ENCODE measurements at places on chromosomes 6 and 20.

GRCh38 chr6:2853769-2854395, 12.2 kb upstream of the SERPINB1 start:
- H3K27me3 ChIP-seq: no peaks in the 10 kb centered on the region
- H3K4me1 ChIP-seq: peaks cover 64% of the 10 kb centered on the region
- DNase-seq: peak; percentile 96

- no peak overlapping the region for H3K4me3 ChIP-seq
- H3K36me3 ChIP-seq: no peaks in the 10 kb centered on the region
- DNase-seq: no peak
- peaks cover 33% of the 10 kb centered on the region for H3K27me3 ChIP-seq
These were observed 139.9 kb downstream of the COL9A1 start for GRCh38 chr6:70162972-70163371.

DNA sequence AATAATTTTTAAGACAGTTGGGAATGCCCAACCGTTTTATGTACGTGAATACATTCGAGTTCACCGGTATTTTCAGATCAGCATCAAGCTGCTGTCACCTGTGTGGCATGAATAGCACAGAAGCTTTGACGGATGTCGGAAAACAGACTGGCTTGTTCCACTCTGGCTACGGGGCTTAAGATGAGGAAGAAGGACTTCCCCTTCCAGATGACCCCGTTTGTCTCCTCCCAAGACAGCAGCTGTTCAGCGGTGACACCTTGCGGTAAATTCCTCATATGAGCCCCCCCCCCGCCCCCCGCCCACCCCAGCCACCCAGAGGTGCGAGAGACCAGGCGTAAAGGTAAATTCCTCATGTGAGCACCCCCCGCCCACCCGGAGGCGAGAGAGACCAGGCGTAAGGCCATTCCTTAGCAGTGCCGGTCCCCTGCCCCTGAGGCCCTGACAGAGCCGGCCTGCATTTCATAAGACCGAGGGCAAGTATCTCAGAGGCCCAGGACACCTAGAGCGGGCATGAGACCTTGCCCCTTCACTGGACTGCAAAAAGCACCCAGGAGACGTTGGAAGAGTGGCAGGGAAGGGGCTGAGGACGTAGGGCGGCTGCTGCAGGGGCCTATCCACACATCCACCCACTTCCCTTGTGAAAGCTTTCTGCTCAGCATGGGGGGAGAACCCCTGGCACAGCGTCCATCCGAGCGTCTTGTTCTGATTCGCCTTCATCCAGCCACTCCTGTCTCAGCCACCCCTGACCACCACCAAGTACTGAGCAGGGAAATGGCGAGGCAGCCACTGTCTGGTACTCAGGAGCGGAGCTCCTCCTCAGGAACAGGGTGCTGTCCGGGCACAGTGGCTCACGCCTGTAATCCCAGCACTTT, 7.3 kb upstream of the PCMTD2 start:
- no peaks in the 10 kb centered on the region for H3K36me3 ChIP-seq
- no peaks in the 10 kb centered on the region for H3K4me1 ChIP-seq
- H3K4me3 ChIP-seq: no peak overlapping the region
- peak; percentile 1 for DNase-seq
- H3K27me3 ChIP-seq: peaks cover 10% of the 10 kb centered on the region
- H3K27ac ChIP-seq: no peak overlapping the region

DNA sequence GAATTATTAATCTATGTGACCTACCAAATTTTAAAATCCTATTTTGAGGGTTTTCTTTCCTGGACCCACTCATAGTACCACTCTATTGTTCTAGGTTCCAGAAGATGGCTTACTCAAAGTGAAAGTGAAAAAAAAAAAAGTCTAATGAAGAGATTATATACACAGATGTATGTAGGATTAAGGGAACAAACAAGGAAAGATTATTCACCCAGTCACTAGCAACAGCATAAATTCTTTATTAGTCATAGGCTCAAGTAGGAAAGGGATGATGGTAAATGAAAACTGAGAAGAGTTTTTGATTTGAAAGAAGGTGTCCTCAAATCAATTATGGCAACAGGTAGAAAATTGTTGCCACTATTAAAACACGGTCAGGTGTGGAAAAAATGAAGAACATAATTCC, 923.7 kb downstream of the TBC1D32 start:
- DNase-seq: no peak
- H3K4me3 ChIP-seq: no peak overlapping the region
- no peaks in the 10 kb centered on the region for H3K27me3 ChIP-seq
- no peaks in the 10 kb centered on the region for H3K4me1 ChIP-seq
- no peak overlapping the region for H3K27ac ChIP-seq

DNA sequence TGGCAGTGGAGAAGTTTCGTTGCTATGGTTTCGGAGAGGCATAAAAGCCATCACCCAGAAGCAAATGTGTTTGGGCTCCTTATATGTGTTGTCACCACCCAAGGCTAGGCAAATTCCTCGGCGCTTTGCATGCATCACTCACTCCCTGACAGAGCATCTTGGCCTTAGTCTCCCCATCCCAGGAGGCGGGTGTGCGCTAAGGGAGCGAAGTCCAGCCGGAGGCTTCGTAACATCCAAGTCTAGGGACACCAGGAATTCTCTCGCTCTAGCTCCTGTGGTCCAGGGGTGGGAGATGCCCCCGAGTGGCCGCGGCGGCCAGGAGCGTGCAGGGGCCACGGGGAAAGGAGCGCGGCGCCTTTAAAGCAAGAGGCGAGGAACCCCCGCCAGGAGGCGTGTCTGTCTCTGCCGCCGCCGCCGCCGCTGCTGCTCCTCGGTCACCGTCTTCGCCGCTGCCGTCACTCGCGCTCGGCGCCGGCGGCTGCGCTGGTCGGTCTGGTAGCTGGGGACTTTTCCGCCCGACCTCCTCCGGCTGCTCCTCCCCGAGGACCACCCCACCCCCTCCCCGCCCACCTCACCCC, at the start of gene GRIK2:
GRIK2 (plus strand) TSS at position 458 of the 578 bp plus-strand sequence.
- peaks cover 3% of the 10 kb centered on the region for H3K4me1 ChIP-seq
- peaks cover 54% of the 10 kb centered on the region for H3K27me3 ChIP-seq
- no peak for DNase-seq
- H3K27ac ChIP-seq: no peak within 1 kb of the TSS
- H3K4me3 ChIP-seq: no peak within 1 kb of the TSS

DNA sequence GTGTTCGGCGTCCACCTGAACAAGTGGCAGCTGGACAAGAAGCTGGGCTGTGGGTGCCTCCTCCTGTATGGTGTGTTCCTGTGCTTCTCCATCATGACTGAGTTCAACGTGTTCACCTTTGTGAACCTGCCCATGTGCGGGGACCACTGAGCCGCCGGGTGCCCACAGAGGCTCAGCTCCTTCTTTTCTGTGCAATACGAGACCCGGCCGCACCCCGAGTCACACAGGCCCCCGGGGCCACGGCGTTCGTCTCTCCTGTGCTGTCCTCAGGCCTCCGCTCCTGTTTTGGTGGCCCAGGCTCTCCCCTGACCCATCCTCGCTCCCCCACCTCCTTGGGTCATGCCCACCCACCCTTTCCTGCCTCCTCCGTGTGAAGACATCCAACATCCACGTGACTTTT, 37.1 kb upstream of the RIN2 start:
- no peaks in the 10 kb centered on the region for H3K36me3 ChIP-seq
- H3K27me3 ChIP-seq: no peaks in the 10 kb centered on the region
- no peak overlapping the region for H3K27ac ChIP-seq
- H3K4me3 ChIP-seq: no peak overlapping the region
- no peaks in the 10 kb centered on the region for H3K4me1 ChIP-seq

GRCh38 chr6:111423960-111424846, 58.8 kb downstream of the REV3L start:
- H3K4me1 ChIP-seq: peaks cover 31% of the 10 kb centered on the region
- no peak for DNase-seq
- H3K36me3 ChIP-seq: peaks cover 13% of the 10 kb centered on the region
- no peak overlapping the region for H3K4me3 ChIP-seq
- no peaks in the 10 kb centered on the region for H3K27me3 ChIP-seq
- H3K27ac ChIP-seq: no peak overlapping the region

GRCh38 chr6:27836783-27837624, 75.2 kb downstream of the OR2B2 start:
- peaks cover 7% of the 10 kb centered on the region for H3K27me3 ChIP-seq
- peaks cover 26% of the 10 kb centered on the region for H3K4me1 ChIP-seq
- peak; percentile 72 for DNase-seq
- H3K36me3 ChIP-seq: no peaks in the 10 kb centered on the region
- no peak overlapping the region for H3K27ac ChIP-seq

GRCh38 chr20:57647006-57647932, 27.0 kb upstream of the ZBP1 start:
- no peaks in the 10 kb centered on the region for H3K27me3 ChIP-seq
- DNase-seq: no peak
- no peaks in the 10 kb centered on the region for H3K4me1 ChIP-seq
- H3K36me3 ChIP-seq: peaks cover 1% of the 10 kb centered on the region

DNA sequence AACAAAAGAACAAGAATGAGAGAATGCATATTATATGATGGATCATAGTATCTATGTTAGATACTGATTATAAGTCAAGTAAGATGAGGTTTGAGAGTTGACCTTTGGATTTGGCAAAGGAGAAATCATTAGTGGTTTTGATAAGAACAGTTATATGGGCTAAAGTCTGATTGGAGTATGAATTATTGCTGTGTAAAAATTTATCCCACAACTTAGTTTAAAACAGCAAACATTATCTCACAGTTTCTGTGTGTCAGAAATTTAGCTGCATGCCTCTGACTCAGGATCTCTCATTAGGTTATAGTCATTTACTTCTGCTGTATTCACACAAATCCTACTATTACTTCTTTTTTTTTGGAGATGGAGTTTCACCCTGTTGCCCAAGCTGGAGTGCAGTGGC, 56.7 kb downstream of the FAM135A start:
- peaks cover 31% of the 10 kb centered on the region for H3K36me3 ChIP-seq
- no peaks in the 10 kb centered on the region for H3K27me3 ChIP-seq
- H3K4me3 ChIP-seq: no peak overlapping the region
- H3K4me1 ChIP-seq: no peaks in the 10 kb centered on the region
- DNase-seq: no peak

DNA sequence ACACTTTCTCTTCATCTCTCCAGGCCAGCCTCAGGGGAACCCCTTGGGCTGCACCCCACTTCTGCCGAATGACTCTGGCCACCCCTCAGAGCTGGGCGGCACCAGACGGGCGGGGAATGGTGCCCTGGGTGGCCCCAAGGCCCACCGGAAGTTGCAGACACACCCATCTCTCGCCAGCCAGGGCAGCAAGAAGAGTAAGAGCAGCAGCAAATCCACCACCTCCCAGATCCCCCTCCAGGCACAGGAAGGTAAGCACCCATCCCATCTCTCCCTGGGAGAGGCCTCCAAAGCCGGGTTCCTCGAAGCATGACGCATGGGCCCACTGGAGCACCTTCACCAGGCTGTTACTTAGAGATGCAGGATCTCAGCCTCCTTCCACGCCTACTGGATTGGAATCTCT, 11.3 kb downstream of the MDFI start:
- H3K27ac ChIP-seq: no peak overlapping the region
- DNase-seq: no peak
- no peak overlapping the region for H3K4me3 ChIP-seq
- no peaks in the 10 kb centered on the region for H3K27me3 ChIP-seq

- H3K4me3 ChIP-seq: no peak overlapping the region
- H3K27ac ChIP-seq: no peak overlapping the region
These were observed 33.5 kb upstream of the DLGAP4 start for GRCh38 chr20:36272547-36273220.

- H3K36me3 ChIP-seq: peaks cover 3% of the 10 kb centered on the region
- no peak for DNase-seq
- no peaks in the 10 kb centered on the region for H3K27me3 ChIP-seq
- H3K4me1 ChIP-seq: peaks cover 7% of the 10 kb centered on the region
- H3K4me3 ChIP-seq: no peak overlapping the region
These were observed 58.4 kb downstream of the TRAM2 start for GRCh38 chr6:52518279-52518945.

DNA sequence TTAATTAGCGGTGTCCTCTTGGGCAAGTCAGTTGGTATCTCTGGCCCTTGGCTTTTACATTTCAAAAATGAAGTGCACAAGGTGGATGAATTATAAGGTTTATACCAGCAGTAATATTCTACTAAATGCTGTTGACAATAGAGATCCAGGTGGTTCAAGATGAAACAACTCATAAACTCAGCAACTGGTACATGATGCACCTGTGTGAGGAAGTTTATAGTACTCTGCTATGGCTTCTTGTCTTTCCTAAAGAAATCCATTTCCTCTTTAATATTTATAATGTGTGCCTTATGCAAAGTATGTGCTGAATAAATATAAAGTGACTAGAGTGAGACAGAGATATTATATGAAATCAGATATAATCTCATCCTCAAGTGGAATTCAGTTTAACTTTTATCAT, 48.5 kb downstream of the ADGRG6 start:
- no peak overlapping the region for H3K27ac ChIP-seq
- no peak for DNase-seq
- no peak overlapping the region for H3K4me3 ChIP-seq
- no peaks in the 10 kb centered on the region for H3K36me3 ChIP-seq
- H3K27me3 ChIP-seq: no peaks in the 10 kb centered on the region
- H3K4me1 ChIP-seq: no peaks in the 10 kb centered on the region

DNA sequence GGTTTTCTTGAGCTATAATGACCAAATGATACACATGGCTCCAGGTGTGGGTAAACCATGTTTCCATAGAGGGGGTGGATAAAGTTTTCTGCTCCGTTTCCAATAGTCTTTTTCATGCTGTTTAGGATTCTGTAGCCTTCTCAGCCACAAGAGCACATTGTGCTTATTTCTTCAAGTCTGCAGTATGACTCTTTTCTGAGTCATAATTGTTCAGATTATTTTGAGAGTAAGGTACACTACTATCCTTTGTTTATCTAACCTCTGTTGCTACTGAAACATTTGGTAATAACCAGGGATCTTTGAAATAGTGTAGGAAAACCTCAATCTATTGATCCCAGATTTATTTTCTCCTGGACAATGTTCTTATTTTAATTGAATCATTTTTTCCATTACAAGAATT, 247.9 kb upstream of the BMP2 start:
- no peak overlapping the region for H3K27ac ChIP-seq
- H3K4me1 ChIP-seq: no peaks in the 10 kb centered on the region
- H3K4me3 ChIP-seq: no peak overlapping the region

DNA sequence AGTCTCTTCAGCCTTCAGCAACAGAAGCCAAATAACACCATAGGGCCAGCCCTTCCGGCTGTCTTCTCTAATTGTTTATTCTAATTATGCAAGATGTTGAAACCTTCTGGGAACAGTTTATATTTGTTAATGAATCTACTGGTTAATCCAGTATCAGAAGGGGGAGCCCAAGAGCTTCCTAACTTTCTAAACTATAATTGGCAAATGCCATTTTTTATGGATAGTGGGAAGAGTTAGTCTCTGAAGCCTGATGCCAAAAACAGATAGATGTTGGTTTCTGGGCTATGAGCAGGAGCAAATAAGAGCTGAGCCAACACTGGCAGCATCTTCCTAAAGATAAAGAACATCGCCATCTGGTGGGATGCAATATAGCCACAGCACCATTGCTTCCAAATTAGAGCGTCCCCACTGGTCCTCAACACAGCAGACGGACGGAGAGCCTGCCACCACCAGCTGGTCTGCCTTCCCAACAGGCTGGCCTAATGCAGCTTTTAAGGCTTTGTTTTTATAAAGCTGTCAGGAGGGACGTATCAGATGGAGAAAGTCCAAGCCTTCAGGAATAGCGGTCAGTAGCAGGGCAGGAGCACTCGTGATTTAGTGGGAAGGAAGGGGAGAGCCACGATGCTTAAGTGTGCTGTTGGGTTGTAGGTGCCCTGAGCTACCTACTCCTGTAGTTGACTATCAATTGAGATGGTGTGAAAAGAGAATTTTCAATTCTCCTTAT, 118.8 kb downstream of the RALGAPA2 start:
- H3K36me3 ChIP-seq: peaks cover 21% of the 10 kb centered on the region
- H3K27ac ChIP-seq: no peak overlapping the region
- peak; percentile 30 for DNase-seq
- H3K4me1 ChIP-seq: no peaks in the 10 kb centered on the region
- no peaks in the 10 kb centered on the region for H3K27me3 ChIP-seq
